Stimulated activated CD8-positive, alpha-beta memory T cell treated with anti-CD3 and anti-CD28 coated beads, Interleukin-7, amount 100 ng/mL, for 48 hours (primary cell): ENCODE measurements at places on chromosomes 3 and 15.

GRCh38 chr3:71072287-71072686, 511.2 kb downstream of the FOXP1 start:
- no peak for DNase-seq

DNA sequence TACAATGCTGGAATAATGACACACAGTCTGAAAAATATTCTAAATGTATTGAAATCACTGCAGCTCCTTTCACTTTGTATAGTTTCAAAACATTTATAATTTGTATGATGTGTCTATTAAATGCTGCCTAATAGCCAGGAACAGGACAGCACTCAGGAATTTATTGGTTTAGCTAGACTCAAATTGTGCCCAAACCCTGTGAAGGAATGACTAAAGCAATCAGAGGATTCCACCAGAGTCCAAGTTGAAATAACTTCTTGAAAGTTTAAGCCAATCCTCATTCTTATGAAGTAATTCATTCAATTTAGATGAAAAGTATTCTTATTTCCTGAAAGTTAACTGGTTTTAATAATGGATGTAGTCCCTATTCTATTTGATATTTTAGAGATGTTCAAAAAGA, 267.0 kb downstream of the ZMAT3 start:
- no peak for DNase-seq

DNA sequence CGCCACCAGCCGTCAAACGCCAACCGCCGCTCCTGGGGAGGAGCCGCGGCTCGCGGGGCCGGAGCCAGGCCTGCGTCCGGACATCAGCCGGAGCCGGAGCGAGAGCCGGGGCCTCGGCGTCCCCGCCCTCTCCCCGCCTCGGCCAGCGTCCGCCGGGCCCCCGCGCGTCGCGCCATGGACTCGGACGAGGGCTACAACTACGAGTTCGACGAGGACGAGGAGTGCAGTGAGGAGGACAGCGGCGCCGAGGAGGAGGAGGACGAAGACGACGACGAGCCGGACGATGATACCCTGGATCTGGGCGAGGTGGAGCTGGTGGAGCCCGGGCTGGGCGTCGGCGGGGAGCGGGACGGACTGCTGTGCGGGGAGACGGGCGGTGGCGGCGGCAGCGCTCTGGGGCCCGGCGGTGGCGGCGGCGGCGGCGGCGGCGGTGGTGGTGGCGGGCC, 359 bp downstream of the ARIH1 start:
- DNase-seq = no peak

- DNase-seq = peak; percentile 39
These were observed 34.6 kb downstream of the BTD start for GRCh38 chr3:15636028-15636709.

GRCh38 chr3:160577556-160578195, 12.3 kb upstream of the KPNA4 start:
- no peak for DNase-seq

DNA sequence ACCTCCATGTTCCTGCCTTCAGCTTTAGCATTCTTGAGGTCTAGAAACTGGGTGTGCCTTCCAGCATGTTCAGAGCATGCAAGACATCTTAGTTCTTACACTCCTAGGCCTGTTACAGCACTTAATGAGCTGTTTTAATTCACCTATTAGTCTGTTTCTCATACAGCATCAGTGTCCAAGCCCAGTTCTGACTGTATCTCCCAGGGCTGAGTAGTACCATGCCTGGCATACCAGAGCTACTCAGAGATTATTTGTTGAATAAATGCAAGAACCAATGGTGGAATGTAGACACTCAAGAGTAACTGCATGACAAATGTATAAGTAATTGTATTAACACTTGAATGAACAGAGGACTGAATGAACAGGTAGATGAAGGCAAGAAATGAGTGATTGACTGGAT, 61.8 kb upstream of the SCN5A start:
- DNase-seq = no peak

DNA sequence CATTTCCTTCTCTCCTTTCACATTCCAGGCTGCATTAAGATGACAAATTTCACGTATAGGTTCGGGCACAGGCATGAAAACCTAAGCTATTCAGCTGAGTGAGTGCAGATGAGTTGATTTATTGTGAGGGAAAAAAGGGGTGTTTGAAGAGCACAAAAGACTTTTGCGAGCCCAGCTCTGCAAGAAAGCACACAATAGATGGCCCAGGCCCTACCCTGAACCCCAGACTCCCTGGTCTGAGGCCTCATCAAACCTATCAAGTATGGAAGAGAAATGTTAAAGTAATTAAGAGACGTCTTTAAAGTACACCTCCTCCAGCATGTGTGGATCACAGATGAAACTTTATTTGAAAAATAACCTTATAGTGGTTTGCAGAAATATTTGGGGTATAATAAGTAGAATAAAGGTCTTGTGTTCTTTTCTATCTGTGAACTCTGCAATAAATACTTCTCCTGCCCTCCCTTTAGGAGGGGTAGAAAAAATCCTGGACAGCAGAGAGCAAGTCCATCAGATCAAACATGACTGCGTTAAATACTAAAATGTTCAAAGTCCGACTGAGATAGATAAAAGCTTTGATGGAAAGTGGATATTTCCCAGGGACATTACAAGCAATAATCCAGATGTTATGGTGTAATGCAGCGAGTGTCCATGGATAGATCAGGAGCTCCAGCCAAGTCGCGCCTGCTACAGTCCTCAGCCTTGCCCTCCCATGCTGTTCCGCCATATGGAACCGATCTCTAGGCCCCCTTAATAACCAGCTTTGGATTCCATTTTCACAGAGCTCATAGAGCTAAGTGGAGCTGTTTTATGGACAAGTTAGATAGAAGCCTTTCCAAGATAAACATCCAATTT, 121.5 kb downstream of the MCTP2 start:
- DNase-seq = no peak

GRCh38 chr15:92541291-92542200, 114.0 kb downstream of the FAM174B start:
- no peak for DNase-seq

GRCh38 chr3:25235031-25235430, 193.0 kb upstream of the RARB start:
- DNase-seq = no peak

- no peak for DNase-seq
These were observed 46.2 kb downstream of the NRG4 start for GRCh38 chr15:75966073-75966472.
